CD14-positive monocyte (primary cell): ENCODE measurements at places on chromosomes 2 and 18.

DNA sequence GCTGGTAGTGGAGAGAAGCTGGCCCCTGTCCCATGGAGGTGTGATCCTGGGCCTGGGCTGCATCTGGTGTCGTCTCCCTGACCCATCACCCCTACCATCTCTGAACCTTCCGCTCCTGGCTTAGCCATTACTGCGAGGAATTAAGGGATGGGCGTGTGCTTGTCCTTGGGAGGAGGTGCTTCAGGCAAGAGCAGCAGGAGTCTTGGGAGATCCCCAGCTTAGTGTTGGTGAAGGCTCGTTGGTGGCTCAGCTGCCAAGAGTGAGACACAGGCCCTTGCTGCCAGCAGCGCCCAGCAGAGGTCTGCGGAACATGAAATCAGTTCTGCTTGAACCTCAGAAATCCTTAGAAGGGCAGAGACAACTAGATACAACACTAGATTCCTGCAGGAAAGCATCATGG, 59.9 kb upstream of the TGFA start:
- no peak for DNase-seq

DNA sequence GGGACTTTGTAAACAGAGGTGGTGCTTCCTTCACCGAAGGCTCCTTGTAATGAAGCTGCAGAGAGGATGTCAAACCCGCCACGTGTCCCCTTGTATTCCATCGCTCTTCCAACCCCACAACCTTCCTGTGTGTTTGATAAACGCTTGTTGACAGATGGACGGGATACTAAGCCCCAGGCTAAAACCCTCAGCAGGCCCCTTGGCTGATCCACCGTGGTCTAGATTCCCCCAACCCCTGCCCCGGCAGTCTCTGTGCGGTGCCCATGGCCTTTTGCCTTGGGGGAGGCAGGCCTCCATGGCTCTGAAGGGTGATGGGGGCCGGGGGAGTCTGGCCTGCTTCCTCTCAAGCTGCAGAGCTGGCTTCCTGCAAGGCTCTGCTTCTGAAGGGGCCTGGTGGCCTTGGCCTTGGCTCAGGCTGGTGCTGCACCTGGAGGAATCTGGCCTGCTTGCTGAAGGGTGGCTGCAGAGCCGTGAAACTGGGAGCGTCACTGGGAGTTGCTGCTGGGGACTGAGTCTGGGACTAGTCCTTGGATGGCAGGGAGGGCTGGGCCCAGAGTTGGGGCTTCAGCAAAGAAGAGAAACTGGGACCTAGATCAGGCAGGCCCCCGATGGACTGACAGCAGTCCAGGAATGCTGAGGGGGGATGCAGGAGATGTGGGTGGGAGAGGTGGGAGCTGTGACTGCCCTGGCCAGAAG, 9.6 kb upstream of the NTSR2 start:
- DNase-seq = no peak

- no peak for DNase-seq
These were observed 49.5 kb downstream of the KCNE4 start for GRCh38 chr2:223101340-223102039.

DNA sequence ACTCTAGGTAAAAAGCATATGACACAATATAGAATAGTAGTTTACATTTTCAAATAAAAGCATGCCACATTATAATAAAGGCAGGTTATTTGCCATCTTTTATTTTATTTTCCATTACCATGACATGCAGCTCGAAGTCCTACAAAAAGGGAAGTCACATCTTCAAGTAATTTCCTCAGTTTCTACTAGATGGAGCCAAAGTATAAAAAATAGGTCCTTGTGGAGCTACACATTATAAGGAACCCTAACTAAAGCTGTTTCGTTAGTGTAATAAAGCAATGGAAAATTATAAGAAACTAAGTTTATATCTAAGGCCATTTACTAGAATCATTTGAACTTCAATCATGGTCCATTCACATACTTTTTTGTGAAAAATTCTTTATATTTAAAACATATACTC, 674.5 kb downstream of the KCNJ3 start:
- DNase-seq = peak; percentile 17

DNA sequence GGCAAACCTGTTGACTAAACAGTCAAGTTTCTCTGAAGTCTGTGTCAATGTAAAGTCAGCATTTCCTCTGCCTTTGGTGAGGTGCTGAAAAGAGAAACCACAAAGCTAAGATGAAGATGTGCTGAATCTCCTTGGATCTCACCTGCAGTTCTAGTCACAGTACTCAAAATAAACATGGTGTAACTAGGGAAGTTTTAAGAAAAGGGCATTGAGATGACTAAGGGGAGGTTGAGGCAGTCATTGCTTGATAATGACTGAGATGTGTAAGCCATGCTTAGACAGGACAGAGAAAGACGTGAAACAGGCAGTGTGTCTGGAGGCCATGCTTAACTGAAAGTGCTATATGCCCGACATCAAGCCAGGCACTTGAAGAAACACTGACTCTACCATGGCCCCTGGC, 1010.0 kb upstream of the CELF4 start:
- no peak for DNase-seq

- DNase-seq = no peak
These were observed 1655.3 kb upstream of the ACVR2A start for GRCh38 chr2:146189541-146189940.

- DNase-seq = no peak
These were observed 666.1 kb downstream of the BCL11A start for GRCh38 chr2:59887366-59887765.

DNA sequence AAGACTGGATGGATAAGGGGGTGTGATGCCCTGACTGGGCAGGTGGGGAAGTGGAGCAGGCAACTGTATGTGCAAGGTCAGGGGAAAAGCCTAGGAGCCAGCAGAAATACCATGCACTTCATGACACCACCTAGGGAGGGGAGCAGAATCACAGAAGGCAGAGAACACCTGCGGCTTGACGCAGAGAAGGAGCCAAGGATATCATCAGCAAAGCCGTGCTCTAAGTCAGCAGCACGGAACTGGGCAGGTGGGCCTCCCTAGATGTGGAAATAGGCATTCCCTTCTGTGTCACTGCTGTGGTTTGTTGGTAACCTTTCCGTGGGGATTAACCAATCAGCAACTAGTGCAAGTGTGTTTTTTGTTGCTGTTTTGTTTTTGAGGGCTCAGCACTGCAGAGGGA, 41.3 kb downstream of the HDLBP start:
- DNase-seq = no peak

GRCh38 chr2:78397198-78397597, 628.3 kb upstream of the REG3G start:
- no peak for DNase-seq

- DNase-seq = no peak
These were observed 37.7 kb downstream of the ADAM23 start for GRCh38 chr2:206481056-206481455.

DNA sequence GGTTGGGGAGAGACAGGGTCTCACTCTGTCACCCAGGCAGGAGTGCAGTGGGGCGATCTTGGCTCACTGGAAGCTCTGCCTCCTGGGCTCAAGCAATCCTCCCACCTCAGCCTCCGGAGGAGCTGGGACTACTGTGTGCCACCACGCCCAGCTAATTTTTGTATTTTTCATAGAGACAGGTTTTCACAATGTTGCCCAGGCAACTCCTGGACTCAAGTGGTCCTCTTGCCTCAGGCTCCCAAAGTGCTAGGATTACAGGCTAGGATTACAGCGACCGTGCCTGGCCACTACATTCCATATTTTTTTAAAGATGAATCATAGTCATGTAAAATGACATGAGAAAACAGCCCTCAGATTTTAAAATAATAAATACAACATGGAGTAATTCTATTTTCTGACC, 32.3 kb downstream of the CWC22 start:
- no peak for DNase-seq

- DNase-seq = no peak
These were observed 43.3 kb downstream of the AGAP1 start for GRCh38 chr2:235537186-235537585.

DNA sequence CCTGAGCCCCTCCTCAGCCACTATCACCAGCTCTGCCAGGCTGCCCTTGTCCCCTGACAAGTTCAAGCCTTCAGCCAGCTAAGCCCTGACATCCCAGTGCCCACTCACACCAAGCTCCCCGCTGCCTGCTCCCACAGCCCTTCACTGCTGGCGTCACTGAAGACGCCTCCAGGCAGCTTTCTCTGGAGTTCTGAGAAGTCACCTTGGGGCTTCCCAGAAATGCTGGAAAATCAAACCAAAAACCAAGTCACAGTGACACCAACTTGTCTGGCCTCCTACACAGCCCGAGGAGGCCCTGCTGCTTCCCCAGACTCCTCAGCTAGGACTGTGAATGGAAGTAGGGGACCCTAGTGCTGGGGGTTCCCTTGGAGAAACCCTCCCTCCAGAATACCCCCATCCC, 2.2 kb upstream of the TNS1 start:
- no peak for DNase-seq

DNA sequence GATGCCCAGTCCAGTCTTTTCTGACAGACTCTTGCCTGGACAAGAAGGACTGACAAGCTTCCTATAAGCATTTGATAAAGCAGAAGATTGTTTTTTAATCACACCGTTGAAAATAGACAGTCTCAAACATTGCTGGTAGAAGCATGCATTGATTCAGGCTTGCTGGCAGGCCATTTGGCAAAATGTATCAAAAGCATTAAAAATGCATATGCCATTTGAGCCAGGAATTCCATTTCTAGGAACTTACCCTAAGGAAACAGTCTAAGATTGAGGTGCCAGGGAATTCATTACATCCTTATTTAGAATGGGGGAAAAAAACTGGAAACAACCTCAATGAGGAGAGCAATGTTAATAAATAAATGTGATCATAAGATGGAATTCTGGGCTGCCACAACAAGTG, 20.7 kb downstream of the LGALSL start:
- no peak for DNase-seq

DNA sequence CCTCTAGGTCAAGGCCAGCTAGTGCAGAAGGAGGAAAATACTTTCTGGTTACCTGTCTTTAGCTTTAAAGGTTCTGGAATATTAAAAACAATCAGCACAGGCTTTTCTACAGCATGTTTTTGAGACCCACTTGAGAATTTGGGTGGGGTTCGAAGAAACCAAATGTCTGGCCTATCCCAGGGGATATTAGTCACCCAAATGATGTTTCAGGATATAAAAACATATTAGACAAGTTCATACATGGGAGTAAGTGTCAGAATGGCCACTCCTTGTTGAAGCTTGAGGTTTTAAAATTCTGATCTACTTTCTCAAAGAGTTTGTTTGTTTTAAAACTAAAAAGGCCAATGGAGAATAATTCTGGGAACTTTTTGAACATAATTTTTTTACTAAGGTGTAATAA, 158.6 kb upstream of the DLX2 start:
- DNase-seq = no peak

GRCh38 chr2:217709478-217710210, 293.2 kb downstream of the TNS1 start:
- DNase-seq = no peak

DNA sequence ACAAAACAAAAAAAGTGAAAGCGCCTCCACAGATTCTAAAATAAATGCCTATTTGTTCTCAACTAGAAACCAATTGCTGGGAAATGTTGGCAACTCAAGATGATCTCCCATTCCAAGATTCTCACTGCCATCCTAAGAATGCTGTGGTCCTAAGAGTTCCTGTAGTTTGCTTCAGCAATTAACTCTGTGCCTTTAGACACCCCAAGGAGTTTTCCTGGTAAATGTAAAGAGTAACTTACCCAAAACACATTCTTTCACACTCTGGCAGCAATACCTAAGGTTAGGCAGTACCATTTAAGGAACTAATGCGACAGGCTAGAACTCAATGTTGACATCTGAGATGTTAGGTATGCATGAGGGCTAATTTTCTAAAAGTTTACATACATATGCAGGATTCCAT, 58.8 kb upstream of the TANK start:
- no peak for DNase-seq

DNA sequence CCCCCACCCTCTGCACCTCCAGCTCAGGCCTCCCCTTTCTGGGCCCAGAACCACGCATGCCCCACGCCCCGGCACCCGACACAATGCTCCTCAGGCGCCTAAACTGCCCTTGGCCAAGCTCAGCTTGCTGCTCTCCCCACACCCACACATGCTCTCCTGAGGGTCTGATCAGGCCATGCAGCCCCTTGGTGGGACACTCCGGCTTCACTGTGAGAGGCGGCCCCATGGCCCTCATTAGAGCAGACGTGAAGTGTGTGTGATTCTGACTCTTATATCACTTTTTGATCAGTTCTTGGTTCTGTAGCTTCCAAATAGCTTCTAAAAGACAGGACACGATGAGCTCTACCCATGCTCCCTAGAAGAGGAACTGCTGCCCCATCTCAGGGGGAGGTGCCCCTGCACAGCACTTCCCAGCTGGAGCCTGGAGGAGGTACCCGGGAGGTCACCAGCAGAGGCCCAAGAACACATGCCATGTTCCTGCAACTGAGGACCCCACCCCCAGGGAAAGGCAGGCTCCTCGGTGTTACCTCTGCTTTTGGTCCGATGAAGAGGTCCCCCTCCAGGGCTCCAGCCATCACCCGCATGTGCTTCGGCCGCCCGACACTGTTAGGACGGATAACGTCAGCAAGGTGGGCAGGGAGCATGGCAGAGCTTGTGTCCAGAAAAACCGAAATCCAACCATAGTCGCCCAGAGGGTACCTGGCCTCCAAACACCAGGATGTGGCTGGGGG, 3.6 kb downstream of the ACTR1B start:
- no peak for DNase-seq

GRCh38 chr2:225466891-225467604, 67.5 kb downstream of the NYAP2 start:
- DNase-seq = no peak

DNA sequence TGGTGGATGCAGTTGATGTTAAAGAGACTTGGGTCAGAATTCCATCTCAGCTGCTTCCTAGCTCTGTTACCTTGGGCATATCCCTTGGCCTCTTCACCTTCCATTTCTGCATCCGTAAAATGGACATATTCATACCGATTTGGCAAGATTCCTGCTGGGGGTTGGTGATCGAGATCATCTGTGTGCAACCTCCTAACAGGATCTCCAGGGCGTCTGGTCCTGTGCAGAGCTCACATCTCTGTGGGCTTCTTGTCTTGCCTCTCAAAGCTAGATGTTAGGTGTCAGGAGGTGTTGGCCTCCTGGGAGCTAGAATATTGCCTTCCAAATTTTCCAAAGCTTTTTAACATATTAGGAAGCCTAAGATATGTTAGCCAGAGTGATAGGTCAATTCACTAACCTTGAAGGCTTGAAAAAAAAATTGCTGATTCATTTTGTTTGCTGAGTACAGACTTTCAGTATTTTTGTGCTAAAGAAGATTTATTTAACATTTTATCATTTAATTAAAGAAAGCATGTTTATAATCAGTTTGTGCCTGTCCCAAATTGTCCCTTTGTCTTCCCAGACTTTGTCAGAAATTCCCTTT, 69.7 kb upstream of the ZNF516 start:
- no peak for DNase-seq
